ENCODE measurements at places on chromosomes 7 and 10.

DNA sequence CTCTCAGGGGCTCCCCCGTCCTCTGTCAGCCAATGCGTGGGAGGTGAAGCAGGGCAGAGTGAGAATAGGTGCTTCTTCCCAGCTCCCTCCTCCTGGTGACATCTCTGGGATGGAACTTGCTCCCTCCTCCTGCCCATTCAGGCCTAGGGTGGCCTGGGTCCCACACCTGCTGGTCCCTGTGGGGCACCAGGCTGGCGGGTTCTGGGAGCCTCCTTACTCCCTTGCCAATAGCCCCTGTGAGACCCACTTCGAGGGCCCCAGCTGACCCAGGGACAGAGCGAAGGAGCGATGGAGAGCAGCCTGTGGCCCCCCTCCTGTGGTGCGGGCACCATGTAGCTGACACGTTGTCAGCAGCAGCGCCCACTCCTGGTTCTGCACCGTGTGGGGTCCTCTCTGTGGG is 512.6 kb downstream of the GLRX3 start:
- DNase-seq = no peak

GRCh38 chr7:93476491-93477344 is 97.8 kb downstream of the CALCR start:
- no peak for DNase-seq

DNA sequence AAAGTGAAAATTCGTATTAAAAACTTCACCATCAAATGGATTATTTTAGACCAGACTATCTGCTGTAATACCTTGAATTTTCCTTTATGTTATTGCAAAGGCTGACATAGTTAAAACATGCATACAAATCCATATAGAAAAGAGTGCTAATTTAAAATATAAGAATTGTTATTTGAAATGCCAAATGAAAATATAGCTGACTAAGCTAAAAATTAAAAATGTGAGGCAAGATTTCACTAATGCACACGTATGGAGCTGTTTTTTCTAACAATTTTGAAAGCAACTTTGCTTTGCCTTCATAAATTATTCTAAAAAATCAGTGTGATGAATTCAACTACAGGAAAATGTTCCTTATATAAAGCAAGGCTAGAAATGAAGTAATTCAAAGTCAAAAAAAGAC is 62.5 kb downstream of the MPP7 start:
- no peak for DNase-seq

DNA sequence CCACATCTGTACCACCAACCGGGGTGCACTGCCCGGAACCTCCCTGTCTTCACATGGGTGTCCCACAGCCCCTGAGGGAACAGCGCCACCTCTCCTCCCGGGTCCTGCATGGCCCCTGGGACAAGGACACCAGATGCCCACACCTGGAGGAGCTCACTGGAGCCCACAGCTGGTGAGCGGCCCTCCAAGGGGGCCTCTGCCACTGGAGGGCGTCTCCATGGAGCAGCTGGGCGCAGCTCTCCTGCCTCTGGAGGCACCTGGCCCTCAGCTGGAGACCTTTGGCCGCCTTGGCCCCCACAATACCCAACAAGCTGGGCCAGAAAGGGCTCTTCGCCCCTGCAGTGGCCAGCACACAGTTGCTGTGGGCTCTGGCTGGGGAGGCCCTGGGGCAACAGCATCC is 7.3 kb upstream of the NKX6-2 start:
- DNase-seq = no peak

DNA sequence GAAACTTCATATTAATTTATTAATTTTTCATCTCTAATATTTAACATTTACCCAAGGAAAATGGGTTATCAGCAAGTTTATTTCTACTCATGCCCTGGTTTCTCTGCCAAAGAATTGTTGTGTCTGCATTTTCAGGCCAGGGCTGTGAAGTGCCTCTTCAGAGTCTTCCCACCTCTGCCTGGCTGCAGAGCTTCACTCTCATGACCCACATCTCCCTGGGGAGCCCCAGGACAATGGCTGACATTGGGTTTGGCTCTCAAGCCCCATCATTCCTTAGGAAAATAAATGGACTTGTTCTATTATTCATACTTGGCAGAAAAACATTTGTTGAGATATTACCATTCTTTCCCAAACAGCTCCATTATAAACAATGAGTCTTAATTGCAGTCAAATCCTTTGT is 30.3 kb downstream of the CACNA2D1 start:
- no peak for DNase-seq
